ENCODE measurements at places on chromosomes 3 and 15.
A peak's percentile ranks its signal among the peaks of the same experiment; 100 is the strongest.

DNA sequence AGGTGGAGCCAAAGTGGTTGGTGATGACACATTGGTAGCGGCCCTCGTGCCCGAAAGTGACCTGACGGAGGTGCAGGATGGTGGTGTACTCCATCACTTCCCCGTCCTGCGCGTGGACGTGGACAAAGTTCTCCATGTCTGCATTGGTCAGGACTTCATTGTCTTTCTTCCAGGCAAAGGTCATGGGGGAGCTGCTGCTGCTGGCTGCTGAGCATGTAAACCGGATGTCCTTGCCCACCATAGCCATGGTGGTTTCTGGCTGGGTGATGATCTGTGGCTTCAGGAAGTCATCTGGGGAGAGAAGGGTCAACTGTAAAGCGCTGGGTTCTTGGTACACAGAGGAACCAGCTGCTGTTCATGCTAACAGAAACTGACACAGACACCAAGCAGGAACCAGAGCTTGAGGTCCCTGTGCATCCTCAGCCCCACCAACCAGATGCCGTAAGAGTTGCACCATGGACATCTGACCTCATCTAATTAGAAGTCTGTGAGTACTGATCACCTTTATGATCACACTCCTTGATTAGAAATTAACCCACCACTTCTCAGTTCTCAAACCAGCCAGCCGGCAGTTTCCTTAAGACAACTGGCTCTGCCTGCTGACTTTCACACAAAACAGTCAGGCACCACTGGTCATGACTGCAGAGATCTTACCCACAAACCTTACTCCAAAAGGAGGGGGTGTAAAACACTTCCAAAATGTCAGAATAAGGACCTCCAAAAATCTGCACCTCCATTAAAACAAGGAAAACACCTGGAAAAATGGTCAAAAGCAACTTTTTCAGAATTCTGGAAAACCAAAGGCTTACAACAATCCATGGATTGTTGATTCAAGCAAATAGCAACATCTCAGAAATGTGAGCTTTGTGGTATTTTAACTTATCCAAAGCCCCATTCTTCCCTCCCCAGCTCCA lies 114.6 kb downstream of the LRIG1 start:
- no peak for DNase-seq

DNA sequence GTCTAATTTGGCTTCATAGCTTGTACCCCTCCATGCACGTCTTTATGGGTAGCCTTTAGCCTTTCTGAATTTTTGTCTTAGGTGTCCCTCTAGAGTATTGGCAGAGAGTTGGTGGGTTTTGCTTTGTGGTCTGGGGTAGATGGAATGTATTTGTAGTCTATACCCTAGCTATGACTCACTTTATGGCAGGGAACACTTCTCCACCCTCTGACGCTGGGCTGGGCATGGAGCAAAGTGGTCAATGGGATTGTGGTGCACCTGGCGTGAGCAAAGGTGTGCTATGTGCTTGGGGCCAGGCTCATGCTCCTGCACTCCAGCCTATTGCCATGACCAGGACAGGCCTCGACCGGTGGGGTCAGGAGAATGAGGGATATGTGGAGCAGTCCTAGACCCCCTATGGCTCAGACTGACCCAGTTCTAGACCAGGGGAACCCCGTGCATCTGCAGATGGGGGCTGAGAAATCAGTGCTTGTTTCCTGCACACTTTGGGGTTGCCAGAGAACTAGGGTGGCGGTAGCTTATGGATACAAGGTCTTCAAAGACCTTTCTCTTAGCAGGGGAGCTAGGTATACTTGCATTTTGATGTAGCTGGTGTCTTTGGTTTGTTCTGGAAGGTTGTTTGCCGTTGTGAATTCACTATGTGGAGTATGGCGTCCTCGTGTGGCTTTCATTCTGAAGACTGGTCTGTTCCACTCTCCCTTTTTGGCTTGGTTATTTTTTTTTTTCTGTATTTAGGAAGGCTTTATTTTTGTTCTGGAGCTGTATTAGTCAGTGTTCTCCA lies 49.4 kb upstream of the RPL32 start:
- DNase-seq: no peak

DNA sequence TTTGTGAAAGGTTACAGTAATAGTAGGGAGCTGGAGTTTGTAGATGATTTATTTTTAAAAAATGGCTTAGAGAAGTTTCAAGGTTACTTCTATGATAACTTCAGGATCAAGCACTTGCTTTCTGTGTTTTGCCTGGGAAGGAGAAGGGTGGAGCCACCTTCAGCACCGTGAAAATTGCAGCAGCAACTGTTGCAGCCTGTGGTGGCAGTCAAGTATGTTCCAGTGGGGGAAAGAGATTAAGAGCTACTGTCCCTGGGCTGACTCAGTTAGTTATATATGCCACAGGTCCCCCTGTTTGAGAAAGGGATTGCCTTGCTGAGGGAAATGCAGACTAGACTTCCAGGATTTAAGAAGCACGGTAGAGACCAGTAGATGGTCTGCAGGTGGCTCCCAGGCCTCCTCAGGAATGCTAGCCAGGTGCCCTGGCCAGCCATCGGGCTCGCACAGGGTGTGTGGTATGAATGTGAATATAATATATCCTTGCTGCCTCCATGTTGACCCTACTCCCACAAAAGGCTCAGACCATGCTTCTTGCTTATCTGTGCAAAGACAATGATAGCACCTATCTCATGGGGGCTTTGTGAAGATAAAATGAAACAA lies 389.5 kb downstream of the CACNA2D3 start:
- DNase-seq: no peak

GRCh38 chr15:31271224-31271635 lies 55.4 kb upstream of the KLF13 start:
- DNase-seq: peak; percentile 4

GRCh38 chr15:80891006-80891405 lies 98.6 kb downstream of the MESD start:
- no peak for DNase-seq

GRCh38 chr3:128489674-128489926 lies 3.4 kb downstream of the GATA2 start:
- no peak for DNase-seq

- no peak for DNase-seq
These were observed 81.8 kb upstream of the MRPS22 start for GRCh38 chr3:139261754-139262586.

GRCh38 chr15:96171853-96172296 lies 158.6 kb upstream of the NR2F2 start:
- DNase-seq: no peak

All from natural killer cell (primary cell).